ENCODE measurements at places on chromosomes 7 and 10.

GRCh38 chr7:84913731-84914130 lies 273.1 kb downstream of the SEMA3D start:
- no peak for DNase-seq

GRCh38 chr7:17166824-17167379 lies 131.6 kb upstream of the AHR start:
- no peak for DNase-seq

DNA sequence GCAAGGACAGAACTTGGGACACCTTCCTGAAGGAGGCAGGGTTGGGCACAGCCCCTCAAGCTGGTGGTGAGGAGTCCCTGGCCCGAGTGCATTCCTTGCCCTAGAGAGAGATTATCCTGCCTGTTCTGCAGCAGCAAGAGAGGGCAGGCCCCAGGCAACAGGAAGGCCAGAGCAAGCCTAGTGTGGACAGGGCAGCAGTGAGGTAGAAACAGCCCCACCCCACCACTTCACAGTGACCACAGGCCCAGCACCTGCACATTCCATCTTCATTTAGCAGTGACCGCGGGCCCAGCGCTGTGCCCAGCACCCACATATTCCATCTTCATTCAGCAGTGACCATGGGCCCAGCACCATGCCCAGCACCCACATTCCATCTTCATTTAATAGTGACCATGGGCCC lies 16.4 kb upstream of the TMEM72 start:
- DNase-seq, result no peak

DNA sequence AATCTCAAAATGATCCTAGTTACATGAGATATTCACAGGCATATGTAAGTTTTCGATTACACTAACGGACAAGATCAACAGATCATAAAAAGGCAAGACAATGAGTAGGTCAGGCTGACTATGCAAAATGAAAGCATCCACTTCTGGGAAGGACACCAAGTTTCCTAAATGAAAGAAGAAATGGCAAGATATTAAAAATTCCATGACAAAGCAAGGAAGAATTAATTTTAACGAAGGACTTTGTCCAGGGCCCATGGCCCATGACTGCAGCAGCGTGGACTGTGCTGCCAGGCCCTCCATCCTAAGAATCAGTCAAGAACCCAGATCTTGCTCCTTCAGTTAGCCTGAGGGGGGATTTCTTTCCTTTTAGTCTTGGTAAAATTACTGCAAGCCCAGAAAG lies 182.4 kb upstream of the FRMD4A start:
- DNase-seq, result peak; percentile 63

GRCh38 chr10:16690417-16690816 lies 126.8 kb downstream of the RSU1 start:
- no peak for DNase-seq

DNA sequence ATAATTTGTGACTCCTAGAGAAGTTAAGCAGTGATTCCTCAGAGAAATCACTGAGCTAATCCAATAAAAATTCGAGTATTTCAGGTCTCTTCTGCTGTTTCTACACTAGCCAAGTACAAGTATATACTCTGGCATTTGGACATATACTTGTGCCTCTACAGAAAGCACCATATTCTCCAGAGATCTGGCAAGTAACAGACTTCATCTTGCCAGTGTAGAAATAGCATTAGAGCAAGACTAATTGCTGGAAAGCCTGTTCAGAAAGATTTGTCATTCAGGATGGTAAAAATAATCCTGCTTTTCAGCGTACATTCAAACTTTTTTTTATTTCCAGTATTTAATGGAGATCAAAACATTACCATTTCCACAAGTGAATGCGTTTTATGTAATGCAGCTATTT lies 410.8 kb upstream of the ETV1 start:
- DNase-seq, result no peak

DNA sequence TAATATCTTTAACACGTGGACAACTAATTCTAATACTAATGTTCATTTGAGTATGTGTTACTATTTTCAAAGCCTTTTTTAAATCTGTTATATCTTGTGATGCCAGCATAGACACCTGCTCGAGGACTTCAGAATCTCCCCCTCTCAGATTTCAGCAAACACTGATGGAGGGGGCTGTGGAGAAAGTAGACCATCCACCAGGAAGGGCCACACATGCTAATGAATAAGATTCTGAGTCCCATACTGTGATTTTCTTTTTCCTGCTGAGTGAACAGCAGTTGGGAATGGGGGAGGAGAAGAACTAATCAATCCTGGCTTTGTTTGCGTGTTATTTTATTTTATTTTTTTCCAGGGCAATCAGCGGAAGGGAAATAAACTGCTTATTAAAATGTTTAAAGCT lies 157.9 kb upstream of the CSTF2T start:
- DNase-seq, result no peak

DNA sequence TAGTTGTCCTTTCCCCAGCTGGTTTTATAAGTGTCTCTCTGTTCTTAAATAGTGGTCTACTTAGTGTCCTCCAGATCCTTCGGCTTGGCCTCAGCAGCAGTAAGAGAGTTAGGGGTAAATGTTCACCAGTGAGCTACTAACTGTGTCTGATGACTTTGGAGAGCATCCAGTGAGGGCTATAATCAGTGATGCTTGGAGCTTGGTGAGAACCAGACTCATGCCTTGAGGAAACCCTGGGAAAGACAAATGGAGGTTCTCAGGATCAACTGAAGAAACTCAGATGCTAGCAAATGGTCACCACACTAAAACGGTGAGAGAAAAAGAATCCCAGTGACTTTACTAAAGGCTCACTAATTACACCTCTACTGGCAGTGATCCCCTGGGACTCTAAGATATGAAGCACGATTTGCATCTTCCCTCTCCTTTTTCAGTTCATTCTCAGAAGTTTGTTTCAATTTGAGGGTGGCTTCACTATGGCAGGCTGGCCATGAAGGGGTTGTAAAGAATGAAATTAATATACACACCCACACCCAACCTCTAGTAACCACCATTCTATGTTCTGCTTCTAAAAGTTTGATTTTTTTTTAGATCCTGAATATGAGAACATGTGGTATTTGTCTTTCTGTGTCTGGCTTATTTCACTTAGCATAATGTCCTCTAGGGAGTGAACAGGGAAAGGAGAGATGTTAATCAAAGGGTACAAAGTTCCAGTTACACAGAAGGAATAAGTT lies 177.9 kb downstream of the PDE1C start:
- no peak for DNase-seq

DNA sequence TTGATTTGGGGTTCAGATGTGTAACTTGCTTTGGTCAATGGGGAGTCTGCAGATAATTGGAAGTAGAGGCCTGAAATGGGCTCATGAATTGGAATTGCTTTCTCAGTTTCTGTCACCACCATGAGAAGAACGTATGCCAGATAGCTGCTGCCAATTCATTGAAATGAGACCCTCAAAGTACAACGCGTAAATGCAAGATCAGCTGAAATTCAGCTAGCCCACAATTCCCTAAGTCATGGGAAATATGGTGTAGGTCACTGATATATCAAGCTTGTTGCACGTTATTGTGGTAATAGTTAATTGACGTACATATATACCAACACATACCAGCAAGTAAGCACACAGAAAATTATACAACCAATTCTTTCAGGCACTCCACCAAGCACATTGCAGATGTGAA lies 520.0 kb downstream of the NRG3 start:
- DNase-seq, result no peak

DNA sequence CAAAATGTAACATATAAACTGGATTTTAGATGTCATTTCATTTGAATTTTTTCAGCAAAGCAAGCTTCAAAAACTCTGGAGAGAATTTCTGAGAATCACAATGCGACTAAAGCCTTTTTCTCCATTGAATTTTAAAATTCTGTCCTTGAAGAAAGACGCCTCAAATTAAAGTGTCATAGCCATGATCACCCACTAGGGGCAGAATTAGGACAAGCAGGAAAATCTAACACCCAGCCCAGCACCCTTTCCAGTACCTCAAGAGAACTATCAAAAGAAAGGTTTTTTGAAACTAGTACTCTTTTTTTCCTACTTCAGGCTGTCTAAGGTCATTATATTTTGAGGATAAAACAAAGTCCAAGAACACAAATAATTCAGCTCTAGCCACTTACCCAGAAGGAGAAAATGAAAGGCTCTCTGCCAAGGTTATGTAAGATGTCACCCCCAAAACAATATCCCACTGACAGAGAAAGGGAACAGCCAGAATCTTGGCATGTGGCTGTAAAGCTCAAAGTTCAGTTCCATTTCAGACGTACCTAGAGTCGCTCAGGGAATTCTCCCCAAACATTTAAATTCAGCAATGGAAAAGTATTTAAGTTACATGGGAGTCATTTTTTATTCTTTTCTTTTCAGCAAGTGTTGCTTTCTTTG lies 299.4 kb downstream of the SNX13 start:
- DNase-seq, result no peak

GRCh38 chr10:124117833-124118232 lies 24.4 kb upstream of the CHST15 start:
- no peak for DNase-seq

- DNase-seq, result peak; percentile 20
Measured at GRCh38 chr10:100114976-100115770, 33.5 kb upstream of the CPN1 start.

DNA sequence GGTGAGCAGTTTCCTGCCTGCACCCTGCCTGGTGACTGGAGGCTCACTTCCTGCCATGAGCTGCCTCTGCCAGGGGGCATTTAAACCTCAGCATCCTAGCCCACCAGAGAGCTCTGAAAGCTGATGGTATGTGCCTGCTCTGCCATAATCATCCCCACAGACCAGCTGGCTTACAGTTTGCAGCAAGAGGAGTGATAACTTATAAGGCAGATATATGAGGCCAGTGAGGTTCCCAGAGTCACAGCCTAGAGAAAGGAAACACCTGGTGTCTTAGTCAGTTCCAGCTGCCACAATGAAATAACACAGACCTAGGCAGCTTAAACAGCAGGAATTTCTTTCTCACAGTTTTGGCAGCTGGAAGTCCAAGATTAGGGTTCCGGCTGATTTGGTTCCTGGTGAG lies 232.0 kb downstream of the PAXIP1 start:
- DNase-seq, result no peak

- DNase-seq, result peak; percentile 35
Measured at GRCh38 chr7:106124186-106124585, 12.1 kb upstream of the SYPL1 start.

- no peak for DNase-seq
Measured at GRCh38 chr7:18521945-18522566, 26.5 kb downstream of the HDAC9 start.

DNA sequence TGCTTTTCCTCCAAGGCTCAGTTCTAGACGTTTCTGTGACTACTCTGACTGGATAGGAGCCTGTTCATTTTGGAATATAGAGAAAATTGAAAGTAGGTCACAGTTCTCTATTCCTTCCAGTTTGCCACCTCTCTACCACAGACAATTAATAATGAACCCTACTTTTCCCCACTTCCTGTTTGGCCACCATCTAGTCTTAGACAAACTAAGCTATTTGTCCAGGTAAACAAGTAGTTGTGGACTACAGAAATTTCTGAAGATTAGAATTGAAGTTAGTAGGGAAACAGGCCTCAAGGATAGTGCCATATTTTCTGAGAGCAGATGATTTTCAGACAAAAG lies 87.0 kb downstream of the AUTS2 start:
- no peak for DNase-seq

DNA sequence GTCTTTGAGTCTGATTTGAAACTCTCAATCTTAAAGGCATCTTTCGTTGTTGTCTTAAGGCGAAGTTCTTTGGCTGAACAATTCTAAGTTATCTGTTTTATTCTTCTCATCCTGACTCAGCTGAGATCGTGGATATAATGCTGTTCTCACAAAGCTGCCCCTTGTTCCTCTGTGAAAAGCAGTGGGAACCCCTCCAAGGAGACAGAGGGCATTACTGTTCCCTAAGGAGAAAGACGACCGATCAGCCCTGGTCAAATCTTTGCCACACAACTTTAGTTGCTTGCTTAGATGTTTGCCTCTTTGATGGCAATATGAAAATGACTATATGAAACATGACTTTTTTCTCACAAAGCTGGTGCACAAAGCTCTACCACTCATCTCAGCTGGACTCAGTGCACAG lies 1016.7 kb downstream of the REEP3 start:
- no peak for DNase-seq

- no peak for DNase-seq
Measured at GRCh38 chr7:2647594-2648172, 15.9 kb downstream of the TTYH3 start.

DNA sequence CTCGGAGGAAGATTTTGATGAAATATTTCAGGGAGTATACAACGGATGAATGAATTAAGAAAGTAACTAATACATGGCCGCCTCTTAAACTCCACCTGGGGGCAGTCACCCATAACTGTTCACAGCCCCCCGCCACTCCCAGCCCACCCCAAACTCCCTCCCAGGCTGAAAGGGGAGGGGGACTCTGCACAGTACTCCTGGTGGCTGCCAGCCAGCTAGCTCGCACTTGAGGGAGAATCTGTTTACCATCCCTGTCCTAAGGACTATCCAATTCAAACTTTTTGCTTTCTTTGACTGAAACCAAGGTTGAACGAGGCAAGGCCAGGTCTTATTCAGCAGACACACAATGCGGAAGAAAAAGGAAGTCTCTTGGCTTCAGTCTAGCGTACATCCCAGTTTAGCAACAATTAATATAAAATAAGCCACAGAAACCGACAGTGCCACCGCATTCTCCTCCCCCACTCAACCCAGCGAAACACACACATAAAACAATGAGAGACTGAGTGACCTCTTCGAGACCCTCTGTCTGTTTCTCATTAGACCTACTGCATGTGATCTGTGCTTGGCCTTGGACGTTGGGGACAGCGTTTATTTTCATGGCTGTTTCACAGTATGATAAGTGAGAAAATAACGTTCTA lies 219.5 kb downstream of the GLI3 start:
- DNase-seq, result peak; percentile 58

DNA sequence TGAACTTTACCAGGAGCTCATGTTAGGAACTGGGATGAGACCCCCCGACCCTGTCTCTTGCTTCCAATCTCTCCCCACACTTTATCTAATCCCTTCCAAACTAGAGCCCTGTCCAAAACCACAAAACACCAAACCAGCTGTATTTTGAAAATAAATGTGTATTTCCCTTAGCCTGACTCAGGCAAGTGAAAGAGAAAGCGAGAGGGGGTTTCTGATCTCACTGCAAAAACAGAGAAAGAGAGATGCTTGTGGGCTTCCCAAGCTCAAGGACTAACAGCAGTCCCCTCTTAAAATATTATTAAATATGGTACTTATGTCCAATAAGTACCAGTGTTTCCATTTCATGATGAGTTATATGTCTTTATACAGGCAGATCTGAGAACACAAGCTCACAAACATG lies 122.0 kb downstream of the AGMO start:
- no peak for DNase-seq

DNA sequence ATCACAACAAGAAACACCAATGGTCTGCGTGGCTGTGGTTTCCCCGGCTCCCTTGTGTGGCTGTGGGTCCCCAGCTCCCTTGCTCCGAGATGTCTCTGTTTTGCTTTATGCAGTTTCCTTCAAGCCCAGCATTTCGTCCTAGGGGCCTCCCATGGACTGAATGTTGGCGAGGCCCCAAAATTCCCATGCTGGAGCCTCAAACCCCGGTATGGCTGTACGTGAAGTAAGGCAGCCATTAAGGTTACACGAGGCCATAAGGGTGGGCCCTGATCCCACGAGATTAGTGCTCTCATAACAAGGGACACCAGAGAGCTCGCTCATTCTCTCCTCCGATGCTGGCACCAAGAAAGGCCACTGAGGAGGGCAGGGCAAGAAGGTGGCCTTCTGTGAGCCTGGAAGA lies 44.6 kb downstream of the INSIG1 start:
- DNase-seq, result no peak

All from hindlimb muscle (tissue), 1 donor.